ENCODE measurements at places on chromosomes 1 and 21. TPM values are rescaled to one million over a fixed set of nuclear protein-coding genes. Genes with fewer than 3 reads are reported as not detected.

DNA sequence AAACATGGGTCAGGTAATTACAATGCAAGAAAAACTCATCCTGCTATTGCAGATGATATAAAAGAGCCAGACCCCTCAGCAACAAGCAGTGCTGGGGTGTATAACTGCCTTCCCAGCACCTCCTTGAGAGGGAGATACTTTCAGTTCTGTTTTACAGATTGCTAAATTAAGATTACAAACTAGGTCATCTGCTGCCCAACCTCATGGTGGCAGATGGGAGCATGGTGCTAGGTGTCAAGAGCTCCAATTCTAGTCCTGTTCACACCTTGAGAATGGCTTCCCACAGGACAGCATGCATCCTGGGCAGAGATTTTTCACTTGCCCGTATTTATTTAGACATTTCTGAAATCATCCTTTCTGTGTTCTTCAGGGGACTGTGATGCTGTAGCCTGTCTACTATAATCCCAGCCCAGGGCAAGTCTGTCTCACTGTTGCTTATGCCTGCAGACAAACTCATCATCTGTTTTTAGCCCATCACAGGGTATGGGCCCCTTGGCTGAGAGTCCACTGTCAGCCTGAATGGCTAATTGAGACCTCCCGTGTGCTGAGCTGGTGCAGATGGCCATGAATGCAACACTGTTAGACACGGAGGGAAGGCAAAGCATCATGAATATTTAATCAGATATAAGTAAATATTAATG lies 40.2 kb upstream of the PBX1 start:
- no peak for DNase-seq

GRCh38 chr1:13699510-13699909 lies 478 bp upstream of the PRDM2 start:
- DNase-seq = no peak

DNA sequence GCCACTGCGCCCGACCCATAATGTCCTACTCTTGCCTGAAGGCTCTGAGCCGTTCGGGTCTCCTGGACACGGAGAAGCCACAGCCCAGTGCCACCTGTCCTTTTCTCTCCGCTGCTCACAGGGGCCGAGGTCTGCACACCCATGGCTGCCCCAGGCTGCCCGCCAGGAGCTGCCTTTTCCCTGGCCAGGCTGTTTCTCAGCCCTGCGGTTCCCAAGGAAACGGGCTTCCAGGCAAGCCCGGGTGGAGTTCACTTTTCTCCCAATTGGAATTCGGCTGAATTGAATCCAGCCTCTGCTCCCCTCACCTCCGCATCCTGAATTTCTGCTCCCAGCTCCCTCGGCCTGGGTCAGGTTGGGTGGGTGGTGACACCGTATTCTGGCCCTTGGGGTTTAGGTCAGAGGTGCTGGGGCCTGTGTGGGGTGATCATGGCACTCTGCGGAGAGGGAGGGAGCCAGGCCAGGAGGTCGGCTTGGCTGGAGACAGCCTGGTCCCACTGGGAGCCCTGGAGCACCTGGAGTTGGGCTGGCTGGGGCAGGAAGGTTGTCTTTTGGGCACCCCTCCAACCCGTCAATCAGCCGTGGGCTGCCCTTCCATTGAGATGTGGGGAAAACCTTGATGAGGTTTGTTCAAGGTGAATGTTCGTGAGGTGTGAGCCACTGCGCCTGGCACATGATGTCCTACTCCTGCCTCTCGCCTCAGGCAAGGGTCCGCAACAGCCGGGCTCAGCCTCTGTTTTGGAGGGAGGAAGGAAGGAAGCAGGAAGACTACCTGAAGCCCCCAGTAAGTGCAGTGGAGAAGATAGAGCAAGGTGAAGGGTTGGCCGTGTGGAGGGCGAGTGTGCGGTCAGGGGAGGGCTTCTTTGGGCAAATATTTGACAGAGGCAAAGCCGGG lies 25.1 kb downstream of the RRP1 start:
- DNase-seq = no peak

GRCh38 chr1:62784509-62785365 lies 805 bp downstream of the ATG4C start:
- no peak for DNase-seq

GRCh38 chr1:46284597-46285564 lies 18.5 kb downstream of the LRRC41 start:
- no peak for DNase-seq

DNA sequence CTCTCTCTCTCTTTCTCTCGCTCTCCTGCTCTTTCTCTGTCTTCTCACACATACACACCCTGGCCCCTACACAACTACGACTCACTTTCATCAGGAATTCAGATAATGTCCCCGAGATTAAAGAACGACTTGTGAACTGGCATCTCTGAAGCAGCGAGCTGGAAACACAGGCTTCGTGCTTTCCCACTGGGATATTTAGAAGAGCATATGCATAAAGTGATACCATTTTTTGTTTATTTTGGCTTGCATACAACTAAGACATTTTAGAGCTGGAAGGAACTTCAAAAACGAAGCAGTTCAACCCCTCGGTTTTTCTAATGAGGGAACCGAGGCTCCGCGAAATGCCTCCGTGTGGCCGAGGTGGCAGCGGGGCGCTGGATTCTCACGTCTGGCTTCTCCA lies 88.6 kb downstream of the ZBTB18 start:
- no peak for DNase-seq

The TTLL10 gene
- not detected for total RNA-seq

The HES2 gene
- 5.7 TPM for total RNA-seq
